Stimulated activated CD4-positive, alpha-beta T cell treated with anti-CD3 and anti-CD28 coated beads, Interleukin-1b, Interleukin-23, amount 100 ng/mL, for 1 hour (primary cell): ENCODE measurements at places on chromosomes 7 and 10.

- DNase-seq, result no peak
Observed at GRCh38 chr10:123570898-123571515, 95.1 kb upstream of the GPR26 start.

GRCh38 chr10:73207883-73208282, 39.2 kb downstream of the DNAJC9 start:
- no peak for DNase-seq

DNA sequence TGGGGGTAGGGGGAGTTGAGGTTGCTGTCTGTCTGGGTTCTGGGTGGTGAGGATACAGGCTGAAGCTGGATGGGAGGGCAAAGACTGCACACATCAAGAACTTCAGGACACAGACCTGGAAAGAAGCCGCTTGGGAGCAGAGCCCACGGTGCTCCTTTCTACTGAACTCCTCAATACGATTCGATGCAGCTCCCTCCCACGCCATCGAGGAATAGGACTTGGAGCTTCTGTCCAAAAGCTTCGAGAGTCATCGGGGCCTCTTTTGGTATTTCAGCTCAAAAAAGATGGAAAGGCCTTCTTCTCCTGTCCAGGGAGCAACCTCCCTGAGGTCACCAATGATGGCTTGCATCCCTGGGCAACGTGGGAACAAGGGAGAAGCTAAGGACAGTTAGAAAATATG, 407.1 kb upstream of the MGMT start:
- no peak for DNase-seq

DNA sequence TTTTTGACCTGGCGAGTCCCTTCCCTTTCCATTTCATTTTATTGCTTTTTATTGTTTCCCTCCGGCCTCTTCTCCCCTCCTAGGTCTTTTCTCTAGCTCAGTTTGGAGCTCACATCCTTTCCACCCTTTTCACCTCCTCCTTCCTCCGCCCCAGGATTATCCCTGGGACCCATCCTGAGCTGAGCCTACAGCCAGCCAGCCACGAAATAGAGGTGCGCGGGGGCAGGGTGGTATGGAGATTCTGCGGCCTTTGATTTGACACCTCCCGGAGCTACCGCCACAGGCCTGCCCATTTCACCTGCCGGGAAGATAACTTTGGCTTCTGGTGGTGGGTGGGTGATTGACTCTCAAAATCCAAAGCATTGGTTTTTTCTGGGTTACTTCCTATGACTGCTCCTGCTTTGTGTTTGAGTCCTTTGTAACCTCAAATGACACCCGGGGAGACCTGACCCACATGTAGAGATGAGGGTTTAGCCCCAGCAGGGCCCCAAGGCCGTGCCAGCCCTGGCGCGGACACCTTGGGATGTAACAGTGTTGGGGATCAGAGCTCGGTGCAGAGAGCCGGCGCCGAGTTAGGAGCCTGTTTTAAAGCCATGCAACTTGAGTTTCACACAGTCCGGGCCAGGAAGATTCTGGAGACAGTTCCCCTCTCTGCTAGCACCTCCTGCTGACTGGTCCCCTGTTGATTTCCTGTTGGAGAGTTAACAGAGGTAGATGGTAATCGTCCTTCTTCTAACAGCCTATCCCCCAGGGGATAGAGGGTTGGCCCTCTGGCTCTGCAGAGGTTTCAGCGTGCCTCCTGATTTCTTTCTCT, 1.5 kb downstream of the DUSP5 start:
- DNase-seq, result no peak

GRCh38 chr10:113326160-113327111, 226.4 kb upstream of the HABP2 start:
- no peak for DNase-seq

DNA sequence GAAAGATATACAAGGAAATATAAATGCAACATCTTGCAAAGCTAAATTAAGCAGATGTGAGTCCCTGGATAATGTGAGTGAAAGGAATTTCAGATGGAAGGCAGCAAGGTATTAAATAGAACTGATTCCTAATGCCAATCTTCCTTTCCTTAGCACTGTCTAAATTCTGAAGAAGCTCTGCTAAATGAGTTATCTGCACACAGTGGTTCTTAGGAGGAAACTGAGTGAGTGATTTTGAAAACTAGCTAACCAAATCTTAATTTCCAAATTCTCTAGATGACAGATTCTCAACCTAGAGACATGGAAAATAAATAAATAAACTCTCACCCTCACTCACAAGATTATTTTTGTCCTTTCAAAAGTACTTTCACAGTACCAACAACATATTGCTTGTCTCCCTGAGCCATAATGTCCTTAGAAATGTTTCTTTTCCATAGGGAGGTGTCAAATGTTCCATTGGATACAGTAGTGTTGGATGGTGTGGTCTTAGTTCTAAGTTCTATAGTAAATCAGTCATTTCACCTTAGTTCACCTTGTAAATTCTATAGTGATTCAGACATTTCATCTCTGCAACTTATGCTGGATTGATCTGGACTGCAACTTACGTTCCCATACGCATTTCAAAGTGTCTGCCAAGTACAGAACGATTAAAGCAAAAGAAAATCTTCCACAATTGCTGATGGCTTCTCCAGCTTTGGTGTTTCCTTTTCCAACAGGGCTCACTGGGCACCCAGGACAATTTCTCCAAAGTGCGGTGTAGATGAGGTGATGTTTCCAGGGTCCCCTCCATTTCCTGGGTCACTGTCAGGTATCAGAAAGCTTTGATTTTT, 145.4 kb upstream of the FAM171A1 start:
- DNase-seq, result no peak

DNA sequence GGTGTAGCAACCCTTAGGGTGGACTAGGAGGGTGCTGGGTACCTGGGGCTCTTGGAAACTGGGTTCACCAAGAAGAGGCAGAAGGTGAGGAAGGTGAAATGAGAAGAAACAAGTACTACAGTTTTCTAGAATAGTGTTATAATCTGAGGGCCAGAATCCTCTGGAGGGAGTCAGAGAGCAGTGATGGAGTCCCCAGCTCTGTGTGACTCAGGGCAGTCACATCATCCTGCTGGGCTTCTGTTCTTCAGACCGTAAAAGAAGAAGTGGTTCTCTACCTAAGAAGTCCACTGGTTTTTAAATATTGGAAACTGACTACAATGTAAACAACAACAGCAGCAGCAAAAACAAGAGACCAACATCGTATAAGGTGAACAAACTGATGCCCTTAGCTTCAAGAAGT, 197.3 kb downstream of the PRPF18 start:
- no peak for DNase-seq

DNA sequence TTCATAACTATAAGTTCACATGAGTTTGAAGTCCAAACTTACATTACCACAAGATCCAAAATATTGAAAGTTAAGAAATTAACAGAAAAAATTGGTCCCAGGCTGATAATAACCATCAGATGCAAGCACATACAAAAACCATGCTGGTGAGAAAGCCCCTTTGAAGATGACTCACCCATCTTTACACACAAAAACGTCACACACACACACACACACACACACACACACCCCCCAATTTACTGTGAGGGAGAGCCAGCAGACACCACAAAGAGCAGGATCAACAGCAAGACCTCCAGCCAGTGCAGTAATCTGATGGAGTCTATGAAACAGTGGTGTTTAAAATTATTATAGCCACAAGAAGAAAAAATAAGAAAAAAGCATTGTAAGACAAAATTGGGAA, 50.1 kb upstream of the DRGX start:
- no peak for DNase-seq

GRCh38 chr10:86757113-86757972, 924 bp downstream of the BMPR1A start:
- no peak for DNase-seq

- no peak for DNase-seq
Observed at GRCh38 chr10:59670269-59670668, 39.4 kb downstream of the SLC16A9 start.

GRCh38 chr10:35362701-35363350, 26.5 kb downstream of the CCNY start:
- DNase-seq, result no peak

GRCh38 chr10:47311193-47311931, 10.9 kb upstream of the GDF2 start:
- no peak for DNase-seq

- DNase-seq, result no peak
Observed at GRCh38 chr10:58556516-58557165, 44.0 kb downstream of the BICC1 start.

DNA sequence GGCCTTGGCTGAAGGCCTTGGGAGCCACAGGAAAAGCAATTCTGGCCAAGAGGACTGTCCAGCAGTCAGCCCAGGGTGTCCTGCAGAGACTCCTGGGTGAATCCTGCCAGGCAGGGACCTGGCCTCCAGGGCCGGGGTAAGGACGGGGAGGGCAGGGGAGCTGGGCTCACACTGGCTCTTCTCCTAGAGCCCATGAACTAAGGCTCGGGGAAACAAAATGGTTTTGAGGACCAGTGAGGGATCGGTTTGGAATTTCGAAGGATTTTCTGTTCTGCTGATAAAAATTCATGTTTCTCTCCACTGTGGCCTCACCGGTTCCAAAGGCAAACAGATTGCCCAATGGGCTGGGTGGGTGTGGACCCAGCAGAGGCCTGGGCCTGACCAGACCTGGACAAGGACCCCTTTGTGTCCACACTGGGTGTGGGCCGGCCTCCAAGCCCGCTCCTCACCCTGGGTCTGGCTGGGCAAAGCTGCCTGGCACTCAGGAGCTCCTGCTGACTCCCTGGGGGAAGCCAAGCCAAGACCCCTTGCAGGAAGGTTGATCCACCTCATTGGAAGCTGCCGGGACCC, 27.3 kb downstream of the FAM20C start:
- DNase-seq, result no peak

GRCh38 chr10:77553311-77553710, 84.3 kb downstream of the KCNMA1 start:
- no peak for DNase-seq

DNA sequence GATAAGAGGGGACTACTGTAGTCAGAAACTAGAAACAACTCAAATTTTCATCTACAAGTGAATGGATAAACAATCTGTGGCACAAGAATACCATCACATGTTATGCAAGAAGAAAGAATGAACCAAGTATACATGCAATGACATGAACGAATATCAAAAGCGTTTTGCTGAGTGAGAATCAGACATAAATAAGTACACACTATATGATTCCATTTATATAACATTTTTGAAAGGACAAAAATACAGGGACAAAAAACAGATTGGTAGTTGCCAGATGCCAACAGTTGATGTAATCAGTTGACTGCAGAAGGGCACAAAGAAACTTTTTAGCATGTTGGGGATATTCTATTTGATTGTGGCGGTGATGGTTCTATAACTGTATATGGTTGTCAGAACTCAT, 33.6 kb downstream of the CTNNA3 start:
- DNase-seq, result no peak

GRCh38 chr10:123146894-123147634, 872 bp upstream of the HMX2 start:
- no peak for DNase-seq

DNA sequence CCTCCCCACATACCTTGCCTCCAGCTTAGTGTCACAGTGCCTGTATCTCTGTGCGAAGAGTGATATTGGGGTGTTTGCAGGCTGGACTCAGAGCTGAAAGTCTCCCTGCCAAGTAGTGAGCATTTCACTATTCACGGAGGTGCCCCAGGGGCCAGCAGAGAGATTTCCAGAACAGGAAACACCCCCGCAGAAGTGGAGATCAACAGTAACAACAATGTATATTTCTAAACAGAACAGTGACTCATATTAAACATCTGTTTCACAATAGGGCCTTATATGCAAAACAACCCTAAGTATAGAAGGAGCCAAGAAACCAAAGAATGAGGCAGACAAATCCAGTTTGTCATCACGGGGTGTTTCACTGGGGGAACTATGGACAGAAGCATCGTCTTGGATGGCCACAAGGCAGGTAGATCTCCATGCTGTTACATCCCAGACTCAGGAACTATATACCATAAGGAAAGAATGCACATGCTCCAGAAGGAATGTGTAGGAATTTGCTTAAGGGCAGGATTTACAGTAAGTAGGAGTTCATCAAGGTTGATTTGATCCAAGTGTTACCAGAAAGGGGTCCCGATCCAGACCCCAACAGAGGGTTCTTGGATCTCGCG, 29.3 kb upstream of the CCL24 start:
- no peak for DNase-seq

- DNase-seq, result no peak
Observed at GRCh38 chr7:77753173-77753572, 45.1 kb downstream of the TMEM60 start.

- DNase-seq, result no peak
Observed at GRCh38 chr10:86085136-86085535, 281.5 kb downstream of the GRID1 start.

DNA sequence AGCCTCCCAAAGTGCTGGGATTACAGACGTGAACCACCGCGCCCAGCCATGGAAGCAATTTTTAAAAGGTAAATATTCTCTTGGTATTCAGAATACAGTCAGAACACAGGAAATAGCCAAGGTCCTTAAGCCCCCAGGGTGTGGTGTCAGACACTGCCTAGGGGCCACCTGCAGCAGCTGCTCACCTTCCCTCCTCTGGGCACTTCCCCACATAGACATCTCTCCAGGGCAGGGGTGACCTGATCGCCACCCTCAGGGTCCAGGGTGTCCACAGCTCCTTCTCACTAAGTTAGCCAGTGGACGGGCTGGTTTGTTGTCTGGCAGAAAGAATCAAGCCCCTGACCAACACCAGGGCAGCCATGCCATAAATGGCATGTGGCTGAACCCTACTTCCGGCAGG, 15.9 kb downstream of the URGCP start:
- no peak for DNase-seq

DNA sequence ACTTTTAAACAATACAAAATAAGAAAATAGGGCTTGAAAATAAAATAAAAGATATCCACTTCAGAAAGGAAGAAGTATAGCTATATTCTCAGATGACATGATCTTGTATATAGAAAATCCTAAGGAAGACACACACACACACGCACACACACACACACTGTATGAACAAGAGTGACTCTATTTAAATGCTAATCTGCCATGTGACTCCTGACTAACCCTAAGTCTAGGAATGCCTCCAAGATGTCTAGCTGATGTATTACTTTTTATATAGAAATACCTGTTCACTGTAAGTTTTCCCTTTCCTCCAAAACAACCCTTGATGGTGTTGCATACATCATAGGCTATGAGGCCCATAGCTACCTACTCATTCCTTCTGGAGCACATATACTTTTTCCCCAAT, 173.1 kb upstream of the LRRTM3 start:
- DNase-seq, result no peak

- no peak for DNase-seq
Observed at GRCh38 chr10:120172356-120172755, 279.8 kb downstream of the SEC23IP start.

- DNase-seq, result no peak
Observed at GRCh38 chr10:75023074-75023473, 88.4 kb upstream of the SAMD8 start.

DNA sequence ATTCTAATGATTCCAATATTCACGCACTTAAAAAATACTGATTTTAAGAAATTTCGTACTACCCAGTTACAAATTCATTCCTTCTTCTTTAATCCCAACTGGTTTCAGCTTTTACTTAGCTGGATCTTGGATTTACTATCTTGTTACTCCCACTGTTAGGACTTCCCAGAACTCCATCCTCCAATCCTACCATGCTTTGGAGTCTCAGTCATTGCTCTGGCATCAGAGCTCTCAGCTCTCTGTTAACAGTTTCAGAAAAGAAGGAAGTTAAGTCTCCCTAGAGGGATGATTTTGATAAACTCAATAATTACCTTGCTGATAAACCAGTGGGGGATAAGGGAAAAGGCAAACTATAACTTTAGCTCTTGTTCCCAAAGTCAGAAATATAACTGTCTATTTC, 9.5 kb downstream of the PPA1 start:
- DNase-seq, result no peak
